ENCODE measurements at places on chromosomes 3 and 15.

- H3K4me1 ChIP-seq = no peaks in the 10 kb centered on the region
- no peak overlapping the region for H3K27ac ChIP-seq
- H3K27me3 ChIP-seq = no peaks in the 10 kb centered on the region
- H3K36me3 ChIP-seq = no peaks in the 10 kb centered on the region
- H3K4me3 ChIP-seq = no peak overlapping the region
- DNase-seq = no peak
Observed at GRCh38 chr3:115022199-115022598, 124.9 kb downstream of the ZBTB20 start.

DNA sequence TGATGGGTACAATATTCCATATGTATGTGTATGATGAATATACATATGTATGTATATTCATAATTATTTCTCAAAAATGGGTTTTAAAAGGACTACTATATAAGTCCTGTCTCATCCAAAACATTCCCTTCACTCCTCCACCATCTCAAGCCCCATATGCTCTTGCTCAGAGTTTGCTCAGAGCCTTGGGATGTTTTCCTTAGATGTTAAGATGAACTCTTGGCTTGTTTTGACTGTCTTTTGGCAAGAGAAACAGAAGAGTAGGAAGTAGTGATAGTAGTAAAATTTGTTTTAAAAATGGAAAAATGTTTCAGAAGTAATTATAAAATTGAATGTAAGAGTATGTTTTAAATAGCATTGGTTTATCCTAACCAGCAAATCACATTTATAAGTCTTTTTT, 6.2 kb upstream of the EPHA3 start:
- DNase-seq = no peak
- no peaks in the 10 kb centered on the region for H3K36me3 ChIP-seq
- no peak overlapping the region for H3K4me3 ChIP-seq

DNA sequence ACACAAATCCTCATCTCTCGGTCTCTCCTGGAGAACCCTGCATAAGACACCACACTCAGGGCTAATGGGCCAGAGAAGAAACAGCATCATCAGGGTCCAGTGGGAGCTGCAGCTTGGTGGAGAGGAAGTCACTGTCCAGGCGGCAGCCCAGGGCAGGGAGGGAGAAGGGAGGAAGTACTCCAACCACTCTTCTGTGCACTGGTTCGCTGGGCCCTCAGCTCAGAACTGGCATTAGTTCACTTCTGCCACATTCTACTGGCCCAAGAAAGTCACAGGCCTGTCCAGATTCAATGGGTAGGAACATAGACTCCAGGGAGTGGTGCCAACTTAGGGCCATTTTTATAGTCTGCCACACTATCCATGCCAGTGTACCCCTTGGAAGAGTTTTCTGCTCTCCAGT, 169.0 kb downstream of the ABHD5 start:
- no peaks in the 10 kb centered on the region for H3K36me3 ChIP-seq
- no peaks in the 10 kb centered on the region for H3K27me3 ChIP-seq
- no peak overlapping the region for H3K27ac ChIP-seq
- H3K4me1 ChIP-seq = peaks cover 14% of the 10 kb centered on the region
- DNase-seq = no peak

GRCh38 chr3:57977818-57978235, 30.4 kb upstream of the FLNB start:
- H3K27ac ChIP-seq = peak overlapping the region; percentile 40
- H3K4me1 ChIP-seq = peaks cover 33% of the 10 kb centered on the region
- H3K27me3 ChIP-seq = no peaks in the 10 kb centered on the region
- H3K4me3 ChIP-seq = no peak overlapping the region
- no peaks in the 10 kb centered on the region for H3K36me3 ChIP-seq

DNA sequence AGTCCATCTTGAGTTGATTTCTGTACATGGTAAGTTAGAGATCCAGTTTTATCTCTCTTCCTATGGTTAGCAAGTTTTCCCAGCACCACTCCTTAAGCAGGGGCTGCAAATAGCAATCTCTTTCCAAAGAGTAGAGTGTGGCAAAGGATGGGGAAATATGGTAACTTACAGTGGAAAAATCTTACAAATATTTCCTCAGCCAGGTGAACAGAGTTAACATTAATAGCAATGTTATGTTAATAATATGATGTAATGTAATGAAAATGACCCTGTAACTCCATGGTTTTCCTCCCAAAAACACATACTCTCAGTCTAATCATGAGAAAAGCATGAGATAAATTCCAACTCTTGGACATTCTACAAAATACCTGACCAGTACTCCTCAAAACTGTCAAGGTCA, 30.4 kb downstream of the FSIP1 start:
- H3K27ac ChIP-seq = no peak overlapping the region
- H3K4me3 ChIP-seq = no peak overlapping the region
- H3K4me1 ChIP-seq = no peaks in the 10 kb centered on the region
- DNase-seq = no peak
- no peaks in the 10 kb centered on the region for H3K27me3 ChIP-seq
- no peaks in the 10 kb centered on the region for H3K36me3 ChIP-seq

DNA sequence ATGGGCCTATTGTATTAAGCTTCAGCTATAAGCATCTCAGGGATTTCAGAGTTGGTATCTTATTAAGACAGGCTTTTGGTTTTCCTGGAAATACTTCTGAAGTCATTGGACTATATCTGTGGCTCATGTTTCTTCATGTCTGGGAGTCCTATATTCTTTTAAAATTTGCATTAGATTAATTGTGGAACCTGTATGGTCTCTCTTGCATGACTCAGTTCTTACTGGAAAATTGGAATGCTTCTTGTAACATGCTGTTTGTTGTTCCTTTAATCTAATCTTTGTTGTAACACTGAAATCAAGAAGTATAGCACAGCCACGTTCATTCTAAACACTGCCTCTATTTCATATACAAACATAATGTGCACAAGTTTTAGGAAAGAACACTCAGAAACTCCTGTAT, 208.1 kb downstream of the RBMS3 start:
- DNase-seq = no peak
- peaks cover 12% of the 10 kb centered on the region for H3K4me1 ChIP-seq
- H3K27ac ChIP-seq = no peak overlapping the region
- H3K27me3 ChIP-seq = no peaks in the 10 kb centered on the region
- peaks cover 29% of the 10 kb centered on the region for H3K36me3 ChIP-seq
- no peak overlapping the region for H3K4me3 ChIP-seq
